KBM-7 (cell line): ENCODE measurements at places on chromosomes 6 and 20.

DNA sequence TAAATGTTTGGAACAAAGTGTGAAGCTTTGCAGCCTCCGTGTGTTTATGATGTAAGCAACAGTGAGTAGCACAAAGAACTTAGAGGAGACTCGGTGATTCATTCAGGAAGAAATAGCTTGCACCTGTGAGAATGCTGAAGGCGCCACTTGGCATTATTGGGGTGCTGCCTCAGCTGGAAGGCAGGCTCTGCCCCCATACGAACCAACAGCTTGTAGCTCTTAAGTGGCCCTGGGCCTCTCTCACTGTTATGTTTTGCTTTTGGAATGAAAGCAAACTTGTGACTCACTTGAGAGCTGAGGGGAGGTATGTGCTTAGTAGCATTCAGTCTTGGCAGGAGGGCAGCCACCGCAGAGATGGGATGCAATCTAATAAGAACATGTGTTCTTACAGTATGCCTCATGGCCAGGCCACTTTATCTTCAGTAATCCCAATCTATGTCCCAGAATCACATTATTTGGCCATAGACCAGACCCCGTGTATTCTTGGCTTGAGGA lies 310.7 kb downstream of the EYA4 start:
- DNase-seq = no peak

DNA sequence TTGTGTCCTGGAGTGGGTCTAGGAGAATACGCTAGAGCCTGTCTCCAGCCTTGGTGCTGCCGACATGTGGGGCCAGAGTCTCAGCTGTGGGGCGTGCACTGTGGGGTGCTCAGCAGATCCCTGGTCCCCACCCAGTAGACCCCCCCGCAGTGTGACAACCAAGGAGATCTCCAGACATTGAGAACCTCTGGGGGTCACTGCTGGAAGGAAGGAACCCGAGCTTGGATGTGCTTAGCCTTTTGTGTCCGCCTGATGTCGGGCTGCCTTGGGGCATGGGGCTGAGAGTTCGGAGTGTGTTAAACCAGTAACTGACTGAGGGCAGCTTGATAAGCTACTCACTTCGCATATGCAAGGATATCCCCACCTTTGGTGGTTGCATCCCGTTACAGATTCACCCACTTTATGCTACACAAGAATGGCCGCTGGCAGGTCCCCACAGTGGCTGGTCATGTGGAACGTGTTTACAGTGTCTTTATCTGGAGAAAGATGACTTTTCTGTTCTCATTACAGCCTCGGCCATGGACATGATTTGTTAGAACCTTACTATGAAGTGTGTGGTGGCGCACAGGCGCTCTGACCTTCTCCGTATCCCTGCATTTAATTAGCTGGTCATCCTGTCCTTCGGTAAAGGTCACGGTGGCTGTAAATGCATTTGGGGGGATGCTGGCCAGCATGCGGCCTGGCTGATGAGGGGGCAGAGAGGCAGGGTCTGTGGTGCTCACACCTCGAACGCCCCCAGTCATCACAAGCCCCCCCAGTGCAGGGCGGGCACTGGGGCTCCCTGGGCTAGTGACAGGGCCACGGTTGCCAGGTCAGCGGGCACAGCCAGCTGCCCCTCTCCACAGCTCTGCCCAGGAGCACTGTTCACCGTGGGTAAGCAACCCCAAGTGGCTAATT lies 366.8 kb downstream of the TAF4 start:
- DNase-seq = no peak

DNA sequence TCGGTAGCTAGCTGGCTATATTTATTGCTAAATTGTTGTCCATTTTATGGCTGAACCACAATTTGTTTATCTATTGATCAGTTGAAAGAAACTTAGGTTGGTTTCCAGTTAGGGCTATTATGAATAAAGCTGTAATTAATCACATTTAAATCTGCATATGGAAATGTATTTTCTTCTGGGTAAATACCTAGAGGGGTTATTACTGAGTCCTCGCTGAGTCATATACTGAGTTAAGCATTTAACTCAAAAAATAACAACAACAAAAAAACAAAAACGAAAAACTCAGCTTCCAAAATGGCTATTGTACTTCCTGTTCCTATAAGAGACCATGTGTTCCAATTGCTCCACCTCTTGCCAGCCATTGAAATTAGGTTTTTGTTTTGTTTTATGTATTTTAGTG lies 258.2 kb downstream of the TBC1D32 start:
- no peak for DNase-seq

- DNase-seq = no peak
Observed at GRCh38 chr6:15077006-15077405, 168.9 kb upstream of the JARID2 start.

DNA sequence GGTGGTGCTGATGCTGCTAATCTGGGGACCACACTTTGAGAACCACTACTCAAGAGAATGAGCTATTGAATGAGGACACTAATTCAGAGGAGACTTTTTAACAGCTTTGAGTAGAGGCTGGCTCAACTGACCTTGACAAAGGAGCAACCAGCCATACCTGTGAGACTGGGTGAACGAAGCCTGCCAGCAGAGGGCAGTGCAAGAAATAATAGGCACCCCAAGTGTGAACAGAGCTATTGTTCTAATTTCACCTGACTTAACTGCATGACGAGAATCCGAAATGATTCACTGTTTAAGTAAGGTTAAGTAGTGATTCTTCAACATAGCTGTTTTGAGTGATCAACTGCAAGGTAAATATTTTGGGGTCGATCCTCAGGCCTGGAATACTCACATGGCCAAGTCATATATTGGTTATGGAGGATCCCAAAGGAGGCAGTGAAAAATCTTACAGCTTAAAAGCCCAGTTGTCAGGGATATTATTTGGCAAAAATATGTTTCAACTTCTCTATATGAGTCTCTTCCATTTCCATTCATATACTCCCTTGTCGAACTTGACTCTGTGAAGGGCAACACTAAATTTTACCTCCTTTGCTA lies 550.5 kb upstream of the MARCKS start:
- no peak for DNase-seq

GRCh38 chr20:4471221-4471620 lies 250.5 kb upstream of the PRND start:
- no peak for DNase-seq

DNA sequence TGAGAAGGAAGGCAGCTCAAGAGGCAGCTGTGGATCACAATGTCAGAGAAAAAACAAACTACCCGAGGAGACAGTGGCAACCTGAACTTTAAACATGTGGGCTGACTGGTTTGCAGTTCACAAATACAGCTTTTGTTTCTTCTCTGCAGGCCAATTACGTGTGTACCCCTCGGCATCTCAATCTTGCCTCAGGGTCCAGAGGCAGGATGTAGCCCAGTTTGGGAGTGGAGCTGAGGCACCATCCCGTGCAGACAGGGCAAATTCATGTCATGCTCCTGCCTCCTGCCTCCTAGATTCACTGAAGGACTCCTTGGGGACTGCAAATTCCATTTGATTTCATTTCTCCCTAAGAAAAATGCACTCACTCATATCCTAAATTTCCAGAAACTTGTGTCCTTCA lies 94.2 kb upstream of the KCNK16 start:
- no peak for DNase-seq

GRCh38 chr6:31660381-31661261 lies at the start of gene C6orf47:
Gene C6orf47 (minus strand): TSS chr6:31660778. CDS start chr6:31659947, 831 bp downstream.
- DNase-seq = peak; percentile 83
